DMS153 (cell line): ENCODE measurements at places on chromosomes 11 and 22.

GRCh38 chr11:103326070-103326794 lies 217.0 kb downstream of the DYNC2H1 start:
- DNase-seq, result peak; percentile 45

GRCh38 chr11:47179655-47179991 lies 2.9 kb upstream of the ARFGAP2 start:
- DNase-seq, result peak; percentile 36

DNA sequence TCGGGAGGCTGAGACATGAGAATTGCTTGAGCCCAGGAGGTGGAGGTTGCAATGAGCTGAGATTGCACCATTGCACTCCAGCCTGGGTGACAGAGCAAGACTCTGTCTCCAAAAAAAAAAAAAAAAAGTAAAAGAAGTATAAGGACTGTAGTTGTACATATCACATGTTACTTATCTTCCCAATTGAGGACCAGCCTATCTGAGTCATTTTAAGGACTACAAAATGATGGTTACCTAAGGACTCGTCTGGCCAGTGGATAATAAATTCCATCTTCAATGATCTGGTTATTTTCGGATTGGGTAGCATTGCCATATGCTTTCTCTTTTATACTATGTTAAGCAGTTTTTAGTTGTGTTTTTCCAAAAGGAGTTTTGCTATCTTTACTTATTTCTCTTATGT lies 55.3 kb downstream of the PPFIA1 start:
- no peak for DNase-seq

- no peak for DNase-seq
These were observed at the start of gene CATSPERZ for GRCh38 chr11:64299847-64300648. Gene CATSPERZ (plus strand): TSS chr11:64300358. CDS start chr11:64300411, 53 bp downstream.

DNA sequence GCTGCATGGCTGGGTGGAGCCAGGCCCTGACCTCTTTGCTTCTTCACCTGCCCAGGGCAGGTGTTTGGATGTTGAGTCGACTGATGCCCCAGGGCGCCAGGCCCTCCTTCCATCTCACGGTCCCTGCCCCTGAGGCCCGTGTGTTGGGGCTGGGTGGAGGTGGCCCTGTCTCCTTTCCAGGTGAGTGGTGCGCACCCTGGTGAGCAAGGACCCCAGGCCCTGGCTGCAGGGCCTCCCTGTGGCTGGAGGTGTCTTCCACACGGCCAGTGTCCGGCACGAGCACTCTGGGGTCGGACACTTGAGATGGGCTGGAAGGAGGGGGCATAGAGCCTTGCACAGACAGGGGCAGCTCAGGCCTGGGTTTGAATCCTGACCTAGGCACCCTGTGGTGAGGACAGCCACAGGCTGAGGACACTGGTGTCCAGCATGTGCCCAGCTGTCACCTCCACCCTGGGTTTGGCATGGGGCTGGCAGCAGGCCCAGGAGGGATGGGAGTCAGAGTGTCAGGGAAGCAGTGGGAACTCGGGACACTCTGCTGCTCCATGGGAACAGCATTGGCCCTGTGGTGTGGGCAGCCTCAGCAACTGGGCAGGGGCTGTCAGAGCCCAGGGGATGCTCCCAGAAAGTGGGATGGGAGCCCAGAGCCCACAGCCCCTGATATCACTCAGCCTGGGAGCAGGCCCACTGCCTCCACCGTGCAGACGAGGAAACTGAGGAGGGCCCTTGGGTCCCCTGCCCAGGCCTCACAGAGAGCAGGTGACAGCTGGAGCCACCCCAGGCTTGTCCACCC lies 37.1 kb upstream of the CCDC188 start:
- no peak for DNase-seq
